ENCODE measurements at places on chromosomes 4 and X. TPM values are rescaled to one million over a fixed set of nuclear protein-coding genes. Genes with fewer than 3 reads are reported as not detected.

GRCh38 chrX:154046031-154046781 lies 26.5 kb upstream of the IRAK1 start:
- peak; percentile 24 for DNase-seq
- no peak overlapping the region for H3K4me3 ChIP-seq
- no peak overlapping the region for H3K27ac ChIP-seq
- peaks cover 73% of the 10 kb centered on the region for H3K36me3 ChIP-seq
- no peaks in the 10 kb centered on the region for H3K27me3 ChIP-seq
- peaks cover 13% of the 10 kb centered on the region for H3K4me1 ChIP-seq

Gene UCP1
- not detected for total RNA-seq

Gene PRAF2
- 2.8 TPM for total RNA-seq

Gene F9
- 0.11 TPM for total RNA-seq

- no peak overlapping the region for H3K4me3 ChIP-seq
- no peaks in the 10 kb centered on the region for H3K36me3 ChIP-seq
- no peak overlapping the region for H3K27ac ChIP-seq
- no peak for DNase-seq
- no peaks in the 10 kb centered on the region for H3K27me3 ChIP-seq
Observed at GRCh38 chrX:5113128-5113527, 1115.5 kb downstream of the NLGN4X start.

- peaks cover 7% of the 10 kb centered on the region for H3K4me1 ChIP-seq
- H3K27me3 ChIP-seq: no peaks in the 10 kb centered on the region
- H3K4me3 ChIP-seq: no peak overlapping the region
- DNase-seq: no peak
Observed at GRCh38 chr4:10074076-10074766, 42.4 kb downstream of the WDR1 start.

- no peaks in the 10 kb centered on the region for H3K27me3 ChIP-seq
- DNase-seq: no peak
- H3K36me3 ChIP-seq: no peaks in the 10 kb centered on the region
- no peaks in the 10 kb centered on the region for H3K4me1 ChIP-seq
- no peak overlapping the region for H3K27ac ChIP-seq
Observed at GRCh38 chrX:74408304-74408703, 13.0 kb upstream of the SLC16A2 start.

DNA sequence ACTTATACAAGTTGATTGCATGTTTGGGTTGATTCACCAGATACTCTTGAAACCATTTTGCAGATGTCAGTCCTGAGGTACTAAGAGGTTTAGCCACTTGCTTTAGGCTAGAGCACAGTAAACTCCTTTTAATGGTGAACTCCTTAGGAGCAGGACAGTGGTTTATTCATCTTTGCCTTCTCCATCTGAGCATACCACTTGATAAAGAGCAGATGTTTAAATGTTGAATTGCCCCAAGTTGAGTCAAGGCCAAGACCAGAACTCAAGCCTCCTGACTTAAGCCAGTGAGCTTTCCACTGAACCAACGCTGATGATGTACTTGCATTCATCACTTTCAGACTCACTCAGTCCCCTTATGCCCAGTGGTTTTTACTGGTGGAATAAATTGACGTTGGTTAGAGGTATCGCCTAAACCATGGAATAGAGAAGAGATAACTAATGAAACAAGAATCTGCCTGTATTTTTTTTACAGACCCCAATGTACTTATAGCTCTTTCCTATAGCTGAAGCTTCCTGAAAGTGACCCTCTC lies 7.5 kb downstream of the DAPP1 start:
- DNase-seq: no peak
- H3K4me1 ChIP-seq: no peaks in the 10 kb centered on the region

GRCh38 chrX:110407910-110408545 lies 49.4 kb downstream of the RTL9 start:
- no peaks in the 10 kb centered on the region for H3K36me3 ChIP-seq
- peaks cover 64% of the 10 kb centered on the region for H3K4me1 ChIP-seq
- no peak overlapping the region for H3K4me3 ChIP-seq
- no peaks in the 10 kb centered on the region for H3K27me3 ChIP-seq

Gene SLIT2
- 6.3 TPM for total RNA-seq

- peaks cover 57% of the 10 kb centered on the region for H3K4me1 ChIP-seq
- H3K27ac ChIP-seq: peak overlapping the region; percentile 36
- H3K36me3 ChIP-seq: no peaks in the 10 kb centered on the region
Observed at GRCh38 chrX:10176121-10177003, 19.6 kb downstream of the CLCN4 start.

- no peaks in the 10 kb centered on the region for H3K36me3 ChIP-seq
- no peaks in the 10 kb centered on the region for H3K27me3 ChIP-seq
- no peak overlapping the region for H3K4me3 ChIP-seq
- H3K27ac ChIP-seq: no peak overlapping the region
- no peak for DNase-seq
- H3K4me1 ChIP-seq: no peaks in the 10 kb centered on the region
Observed at GRCh38 chr4:33037464-33037863, 2317.3 kb downstream of the PCDH7 start.

DNA sequence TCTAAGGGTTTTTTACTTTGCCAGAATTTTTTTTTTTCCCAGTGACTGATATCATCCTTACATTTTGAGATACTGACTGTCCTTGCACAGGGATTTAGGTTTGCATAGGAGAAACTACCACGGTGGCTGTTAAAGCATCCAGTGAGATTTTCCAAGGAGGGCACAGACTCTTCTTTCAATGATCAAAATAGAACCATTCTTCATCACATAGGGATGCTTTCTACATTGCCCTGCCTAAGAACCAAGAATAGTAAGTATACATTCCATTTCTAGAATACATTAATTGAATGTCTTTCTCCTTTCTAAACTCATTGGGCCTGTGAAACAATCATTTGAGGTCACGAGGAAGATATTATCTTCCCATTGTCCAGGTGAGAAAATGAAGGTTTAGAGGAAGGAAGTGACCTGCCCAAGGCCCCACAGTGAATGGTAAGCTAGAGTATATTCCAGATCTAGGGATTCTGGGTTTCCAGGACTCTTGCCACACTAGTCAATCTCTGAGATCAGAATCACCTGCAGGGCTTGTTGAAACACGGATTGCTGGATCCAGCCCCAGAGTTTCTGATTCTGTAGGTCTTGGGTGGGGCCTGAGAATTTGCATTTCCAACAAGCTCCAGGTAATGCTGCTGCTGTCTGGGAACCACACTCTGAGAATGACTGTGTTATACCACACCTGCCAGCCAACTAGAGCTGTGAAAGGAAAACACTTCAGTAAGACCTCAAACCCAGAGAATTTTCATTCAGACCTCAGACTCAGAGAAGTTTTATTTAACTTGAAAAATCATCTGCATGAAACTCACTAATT lies 17.7 kb upstream of the TMEM154 start:
- DNase-seq: no peak
- H3K4me1 ChIP-seq: no peaks in the 10 kb centered on the region
- peaks cover 3% of the 10 kb centered on the region for H3K27me3 ChIP-seq
- no peaks in the 10 kb centered on the region for H3K36me3 ChIP-seq
- no peak overlapping the region for H3K4me3 ChIP-seq
- no peak overlapping the region for H3K27ac ChIP-seq

Gene PDE5A
- total RNA-seq: 0.29 TPM

GRCh38 chr4:76620723-76621468 lies 185.9 kb downstream of the SHROOM3 start:
- no peaks in the 10 kb centered on the region for H3K36me3 ChIP-seq
- H3K4me1 ChIP-seq: no peaks in the 10 kb centered on the region
- no peak overlapping the region for H3K27ac ChIP-seq
- H3K27me3 ChIP-seq: peaks cover 6% of the 10 kb centered on the region
- no peak overlapping the region for H3K4me3 ChIP-seq

DNA sequence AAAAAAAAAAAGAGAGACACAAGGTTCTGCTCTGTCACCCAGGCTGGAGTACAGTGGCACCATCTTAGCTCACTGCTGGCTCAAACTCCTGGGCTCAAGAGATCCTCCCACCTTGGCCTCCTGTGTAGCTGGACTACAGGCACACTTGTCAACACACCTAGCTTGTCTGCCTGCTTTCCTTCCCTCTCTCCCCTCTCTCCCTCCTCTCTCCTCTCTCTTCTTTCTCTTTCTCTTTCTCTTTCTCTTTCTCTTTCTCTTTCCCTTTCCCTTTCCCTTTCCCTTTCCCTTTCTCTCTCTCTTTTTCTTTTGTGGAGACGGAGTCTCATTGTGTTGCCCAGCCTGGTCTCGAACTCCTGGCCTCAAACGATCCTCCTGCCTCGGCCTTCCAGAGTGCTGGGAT lies 132.1 kb downstream of the DIPK2B start:
- no peaks in the 10 kb centered on the region for H3K27me3 ChIP-seq
- no peak overlapping the region for H3K27ac ChIP-seq
- peaks cover 34% of the 10 kb centered on the region for H3K36me3 ChIP-seq
- no peaks in the 10 kb centered on the region for H3K4me1 ChIP-seq
- H3K4me3 ChIP-seq: no peak overlapping the region

- H3K36me3 ChIP-seq: no peaks in the 10 kb centered on the region
- no peaks in the 10 kb centered on the region for H3K4me1 ChIP-seq
- H3K27me3 ChIP-seq: no peaks in the 10 kb centered on the region
- H3K4me3 ChIP-seq: no peak overlapping the region
- no peak for DNase-seq
- no peak overlapping the region for H3K27ac ChIP-seq
Observed at GRCh38 chr4:181548873-181549575, 694.2 kb upstream of the TENM3 start.

Gene ABLIM2
- total RNA-seq: not detected

Measured in K562 (cell line).